ENCODE measurements at places on chromosomes 4 and X.

- no peak for DNase-seq
These were observed 76.0 kb downstream of the PDLIM5 start for GRCh38 chr4:94527556-94528233.

GRCh38 chrX:24175276-24175675 is 25.7 kb downstream of the ZFX start:
- DNase-seq = no peak

GRCh38 chr4:106365613-106366012 is 3.0 kb downstream of the GIMD1 start:
- no peak for DNase-seq

GRCh38 chr4:6992728-6993677 is 50.2 kb upstream of the TADA2B start:
- no peak for DNase-seq

- no peak for DNase-seq
These were observed 224.8 kb upstream of the EDA2R start for GRCh38 chrX:66863721-66864120.

- DNase-seq = no peak
These were observed 1026.6 kb downstream of the RAPGEF2 start for GRCh38 chr4:160129439-160129838.

GRCh38 chrX:21408307-21408706 is 34.1 kb downstream of the CNKSR2 start:
- no peak for DNase-seq

GRCh38 chrX:114267142-114267541 is 316.7 kb upstream of the HTR2C start:
- DNase-seq = peak; percentile 0

GRCh38 chr4:138675685-138676084 is 339.9 kb upstream of the NOCT start:
- no peak for DNase-seq

- DNase-seq = no peak
These were observed 89.5 kb upstream of the CITED1 start for GRCh38 chrX:72395237-72395636.

DNA sequence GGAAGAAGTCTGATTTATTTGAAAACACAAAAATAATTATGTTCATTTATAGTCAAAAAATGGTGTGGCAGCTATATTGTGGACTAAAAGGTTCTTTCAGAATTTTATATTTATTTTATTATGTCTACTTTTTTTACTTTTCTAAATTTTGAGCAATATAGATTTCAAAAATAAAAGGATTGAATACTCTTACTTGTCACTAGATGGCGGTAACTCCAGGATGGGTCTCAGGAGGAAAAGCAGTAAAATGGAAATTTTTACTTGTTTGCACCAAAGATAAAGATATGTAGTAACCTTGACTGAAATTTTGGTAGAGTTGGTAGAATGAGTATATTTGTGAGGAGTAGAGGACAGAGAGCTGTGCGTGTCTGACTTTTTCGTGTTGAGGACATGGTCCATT is 14.5 kb upstream of the DACH2 start:
- DNase-seq = no peak

DNA sequence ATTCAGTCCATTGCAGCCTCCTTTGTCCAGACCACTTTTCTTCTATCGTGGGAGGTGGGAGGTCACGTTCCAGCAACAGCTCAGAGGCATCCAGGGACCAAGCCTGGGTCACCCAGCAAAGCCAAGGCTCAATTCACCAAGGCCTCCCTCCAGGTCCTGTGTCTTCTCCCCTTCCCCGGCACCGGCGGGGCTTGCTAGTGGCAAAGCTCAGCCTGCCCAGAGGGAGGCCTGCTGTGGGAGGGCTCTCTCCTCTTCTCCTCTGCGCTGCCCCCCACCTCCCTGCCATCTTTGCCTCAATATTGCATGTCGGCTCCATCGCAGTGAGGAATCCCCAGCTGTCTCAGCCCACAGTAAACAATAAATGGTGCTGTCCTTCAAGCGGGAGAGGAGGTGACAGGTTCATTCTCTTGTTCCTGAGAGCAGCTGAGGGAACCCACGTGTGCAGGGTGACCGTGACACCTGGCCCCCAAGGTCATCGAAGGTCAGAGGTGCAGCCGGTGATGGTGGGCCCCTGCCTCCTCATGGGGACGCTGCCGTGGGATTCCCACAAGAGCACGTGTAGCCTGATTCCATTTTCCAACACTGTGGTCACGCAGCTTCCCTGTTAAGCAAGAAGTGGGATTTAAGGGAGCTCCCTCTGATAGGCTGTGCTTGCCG is 111.5 kb upstream of the PSAPL1 start:
- DNase-seq = no peak

DNA sequence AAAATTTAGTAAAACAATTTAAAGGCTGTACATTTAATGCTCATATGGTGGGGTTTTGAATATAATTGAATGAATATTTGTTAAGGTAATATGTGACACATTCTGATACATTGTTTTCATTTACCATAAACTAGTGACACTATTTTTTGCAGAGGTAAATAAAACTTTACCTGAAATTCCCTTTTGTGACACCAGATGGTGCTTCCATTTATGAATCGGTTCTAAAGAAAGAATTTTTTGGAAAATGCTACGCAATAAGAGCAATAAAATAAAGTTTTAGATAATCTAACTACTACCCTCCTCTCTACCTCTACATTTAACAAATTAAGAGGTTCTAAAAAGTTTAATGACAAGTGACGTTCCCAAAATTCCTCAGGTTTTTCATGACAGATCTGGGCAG is 448.9 kb downstream of the MAGEB5 start:
- no peak for DNase-seq

GRCh38 chr4:77450006-77450405 is 155.6 kb upstream of the CXCL13 start:
- no peak for DNase-seq

- DNase-seq = no peak
These were observed 6.5 kb upstream of the GJB1 start for GRCh38 chrX:71216485-71216884.

DNA sequence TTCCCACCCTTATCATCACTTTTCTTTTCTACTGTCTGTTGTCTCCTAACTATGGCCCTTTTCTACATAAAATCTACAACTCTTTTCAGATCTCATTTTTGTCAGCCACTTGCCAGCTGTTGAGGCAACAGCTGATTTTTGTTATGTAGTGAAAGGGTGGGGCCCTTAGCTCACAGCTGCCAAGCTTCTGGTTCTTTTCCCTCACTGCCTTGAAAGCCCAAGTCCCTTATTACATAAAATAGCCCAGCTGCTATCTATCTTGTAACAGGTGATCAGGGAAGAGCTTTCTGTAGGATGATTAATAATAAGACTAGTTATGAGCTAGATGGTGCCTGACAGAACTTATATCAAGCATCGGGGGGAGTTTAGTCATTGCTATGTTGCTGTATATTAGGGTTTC is 45.9 kb downstream of the ADGRL3 start:
- DNase-seq = no peak
